ENCODE measurements at places on chromosomes 2 and 18.

DNA sequence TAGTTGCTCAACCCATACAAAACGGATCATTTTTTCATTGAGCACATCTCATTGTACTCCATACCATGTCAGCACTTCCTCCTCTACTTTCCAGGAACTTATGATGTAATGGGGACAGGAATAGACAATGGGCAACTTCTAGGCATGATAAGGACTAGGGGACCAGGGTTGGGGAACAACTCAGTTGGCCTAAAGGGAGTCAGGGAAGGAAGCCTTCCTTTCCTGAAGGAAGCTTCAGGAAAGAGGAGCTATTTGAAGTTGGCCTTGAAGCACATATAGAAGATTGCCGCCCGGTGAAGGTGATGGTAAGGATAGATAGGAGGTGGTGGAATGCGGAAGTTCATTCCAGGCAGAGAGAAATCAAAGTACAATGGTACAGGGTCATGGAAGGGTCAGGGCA lies 283.9 kb downstream of the SLC8A1 start:
- no peak for DNase-seq

DNA sequence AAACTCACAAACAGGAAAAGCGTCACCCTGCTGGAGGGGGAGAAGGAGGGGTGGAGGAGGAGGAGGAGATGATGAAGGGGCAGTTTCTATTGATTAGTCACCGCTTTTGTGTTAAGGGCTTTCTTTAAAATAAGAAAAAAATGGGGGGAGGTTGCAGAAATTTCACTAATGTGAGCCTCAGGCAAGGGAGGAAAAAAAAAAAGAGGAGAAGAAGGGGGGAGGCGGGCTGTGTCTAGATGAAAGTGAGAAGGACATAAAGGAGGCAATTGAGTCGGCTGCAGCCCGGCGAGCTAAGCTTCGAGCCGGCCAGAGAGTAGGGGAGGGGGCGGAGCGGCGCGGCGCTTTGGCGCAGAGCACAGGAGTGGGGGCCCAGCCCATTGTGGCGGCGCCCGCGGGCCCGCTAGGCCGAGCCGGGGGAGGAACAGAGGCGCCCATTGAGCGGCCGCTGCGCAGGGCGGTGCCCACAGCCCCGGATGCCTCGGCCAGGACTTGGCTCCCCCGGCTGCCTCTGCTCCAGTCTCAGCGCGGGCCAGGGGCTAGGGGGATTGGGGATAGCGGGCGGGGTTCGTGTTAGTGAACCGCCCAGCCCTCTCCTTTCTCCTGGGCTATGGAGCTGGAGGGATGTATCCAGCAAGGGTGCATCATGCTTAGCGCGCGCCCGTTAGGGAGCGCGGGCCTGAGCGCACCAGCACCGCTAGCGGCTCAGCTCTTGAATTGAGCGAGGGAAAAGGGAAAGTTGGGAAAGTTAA lies 7.9 kb downstream of the PAX3 start:
- DNase-seq = peak; percentile 23

DNA sequence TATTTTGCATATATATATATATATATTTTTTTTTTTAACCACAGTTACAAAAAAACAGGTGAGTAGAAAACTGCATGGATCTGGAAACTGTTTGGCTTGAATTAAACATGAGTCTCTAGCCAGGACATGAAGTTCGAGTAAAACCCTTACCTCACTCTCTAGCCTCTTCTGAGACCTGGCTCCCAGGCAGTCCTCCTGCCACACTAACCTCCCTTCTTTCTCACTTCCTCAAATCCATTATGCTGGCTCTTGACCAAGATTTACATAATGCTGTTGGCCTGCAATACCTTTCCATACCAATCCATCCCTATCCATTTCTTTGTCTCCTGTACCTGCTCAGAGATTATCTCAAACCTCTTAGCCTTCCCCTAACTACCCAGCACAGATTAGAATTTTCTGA lies 34.0 kb downstream of the PIGN start:
- DNase-seq = no peak

DNA sequence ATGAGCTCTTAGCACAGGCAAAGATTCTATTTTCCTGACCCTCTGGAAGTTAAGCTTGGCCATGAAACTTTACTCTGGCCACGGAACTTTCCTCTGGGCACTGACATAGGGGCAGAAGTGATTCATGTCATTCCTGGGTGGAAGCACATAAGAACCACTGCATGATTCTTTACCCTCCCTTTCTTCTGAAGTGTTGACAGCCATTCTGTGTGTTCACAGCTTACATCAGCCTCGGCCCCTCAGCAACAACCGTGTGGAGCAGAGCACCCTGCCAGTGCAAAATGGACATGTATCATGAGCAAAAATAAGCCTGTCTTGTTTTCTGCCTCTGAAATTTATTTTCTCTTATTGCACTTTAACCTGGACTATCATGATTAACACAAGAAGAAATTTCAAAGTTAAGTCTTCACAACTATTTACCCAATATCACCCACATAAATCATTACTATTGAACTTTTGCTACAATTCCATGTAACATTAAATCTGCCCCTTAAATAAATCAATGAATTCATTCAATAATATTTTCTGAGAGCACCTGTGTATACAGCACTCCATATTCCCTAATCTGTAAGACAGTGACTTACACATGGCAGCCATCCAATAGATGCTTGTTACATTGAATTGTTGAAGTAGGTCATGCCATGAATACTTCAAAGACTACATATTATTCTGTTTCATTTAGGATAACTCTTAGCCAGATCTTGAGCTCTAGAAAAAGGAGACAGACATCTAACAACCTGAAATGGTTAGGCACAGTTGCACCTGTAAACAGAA lies 531.9 kb downstream of the IRS1 start:
- no peak for DNase-seq

- no peak for DNase-seq
Observed at GRCh38 chr2:172736424-172737174, 954 bp downstream of the RAPGEF4 start.

DNA sequence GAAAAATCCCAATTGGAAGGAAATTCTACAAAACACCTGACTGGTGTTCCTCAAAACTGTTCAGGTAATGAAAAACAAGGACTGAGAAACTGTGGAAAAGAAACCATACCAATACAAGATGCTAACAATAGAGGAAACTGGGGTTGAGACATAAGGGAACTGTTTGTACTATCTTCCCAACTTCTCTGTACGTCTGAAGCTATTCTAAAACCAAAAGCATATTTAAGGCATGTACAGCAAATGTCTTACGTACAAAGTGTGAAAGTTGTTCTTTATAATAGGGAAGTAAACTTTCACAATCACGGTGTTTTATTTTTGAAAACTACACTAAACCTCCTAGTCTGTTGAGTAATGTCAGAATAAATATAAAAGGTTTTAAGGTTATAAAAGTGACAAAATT lies 776.1 kb upstream of the RAB6C start:
- DNase-seq = no peak

DNA sequence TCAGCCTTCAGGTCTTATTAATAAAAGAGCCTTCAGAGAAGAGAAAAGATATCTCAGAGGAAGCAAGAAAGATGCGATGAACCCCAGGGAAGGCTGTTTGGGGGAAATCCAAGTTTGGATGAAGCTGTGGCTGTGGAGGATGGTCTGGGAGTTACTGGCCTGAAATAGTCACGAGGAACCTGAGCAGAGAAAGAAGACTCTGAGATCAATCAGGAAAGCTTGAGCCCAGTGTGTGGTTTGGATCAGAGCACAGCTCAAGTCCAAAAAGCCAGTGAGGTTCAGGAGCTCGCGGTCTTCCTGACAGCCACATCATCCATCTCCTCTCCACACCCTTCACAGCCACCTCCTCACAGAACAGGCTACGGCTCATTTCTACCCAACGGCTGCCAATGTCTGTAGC lies 87.4 kb upstream of the SERPINE2 start:
- no peak for DNase-seq

DNA sequence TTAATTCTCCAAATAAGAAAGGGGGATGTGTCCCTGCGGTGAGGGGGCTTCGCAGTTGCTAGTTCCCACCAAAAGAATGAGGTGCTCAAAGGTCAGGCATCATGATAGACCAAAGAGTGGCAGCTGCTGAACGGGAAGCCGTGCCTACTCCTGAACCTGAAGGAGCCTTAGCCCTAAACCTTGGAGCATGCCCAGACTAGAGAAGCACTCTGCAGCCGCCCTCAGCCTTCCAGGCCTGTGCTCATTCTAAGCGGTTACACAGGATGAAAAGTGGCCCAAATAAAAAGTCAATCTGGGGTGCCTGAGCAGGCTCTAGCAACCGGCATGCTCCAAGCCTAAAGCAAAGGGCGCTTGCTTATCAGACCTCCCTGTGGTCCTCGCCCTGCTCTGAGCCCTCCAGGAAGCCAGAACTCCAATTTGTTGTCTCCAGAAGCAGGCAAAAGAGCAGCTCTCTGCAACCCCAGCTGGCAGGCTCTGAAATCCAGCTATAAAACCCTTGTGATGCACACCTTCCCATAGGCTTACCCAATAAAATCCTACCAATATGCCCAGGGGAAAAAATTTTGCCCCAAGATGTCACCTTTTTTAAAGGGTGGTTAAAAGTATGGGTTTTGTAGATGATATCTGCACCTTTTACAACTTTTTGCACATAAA lies 17.5 kb downstream of the UXS1 start:
- DNase-seq = no peak

Measured in NCI-H2171 (cell line).